ENCODE measurements at places on chromosomes 1 and 21.

DNA sequence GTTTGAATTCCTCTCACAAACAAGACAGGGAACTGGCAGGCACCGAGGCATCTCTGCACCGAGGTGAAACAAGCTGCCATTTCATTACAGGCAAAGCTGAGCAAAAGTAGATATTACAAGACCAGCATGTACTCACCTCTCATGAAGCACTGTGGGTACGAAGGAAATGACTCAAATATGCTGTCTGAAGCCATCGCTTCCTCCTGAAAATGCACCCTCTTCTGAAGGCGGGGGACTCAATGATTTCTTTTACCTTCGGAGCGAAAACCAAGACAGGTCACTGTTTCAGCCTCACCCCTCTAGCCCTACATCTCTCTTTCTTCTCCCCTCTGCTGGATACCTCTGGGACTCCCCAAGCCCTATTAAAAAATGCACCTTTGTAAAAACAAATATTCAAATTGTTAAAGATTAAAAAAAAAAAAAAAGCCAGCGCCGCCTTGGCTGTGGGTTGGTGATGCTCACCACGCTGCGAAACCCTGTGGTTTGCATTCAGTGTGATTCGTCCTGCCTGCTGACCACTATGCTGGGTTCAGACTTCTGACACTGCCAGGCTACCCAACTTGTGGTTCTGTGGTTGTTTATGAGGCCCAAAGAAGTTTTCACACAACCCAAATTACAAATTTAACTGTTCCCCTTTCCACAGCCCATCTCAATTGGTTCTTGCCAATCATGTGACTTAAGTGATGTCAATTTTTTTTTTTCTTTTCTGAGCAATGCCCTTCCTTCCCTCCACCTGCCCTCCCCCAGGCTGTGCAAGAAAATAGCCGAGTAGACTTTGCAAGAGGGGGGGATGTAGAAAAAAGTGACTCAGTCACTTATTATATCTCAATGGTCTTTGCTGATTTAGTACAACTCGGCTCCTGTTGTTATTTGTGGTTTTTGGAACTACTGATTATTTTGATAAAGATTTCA is at the start of gene RUNX1:
Gene RUNX1 (minus strand): TSS at position 597 of the 912 bp plus-strand sequence.
- DNase-seq = no peak

- no peak for DNase-seq
Observed at GRCh38 chr1:236451796-236452373, 57.8 kb downstream of the EDARADD start.

- no peak for DNase-seq
Observed at GRCh38 chr1:39173119-39173994, 31.1 kb upstream of the MACF1 start.

- DNase-seq = no peak
Observed at GRCh38 chr1:21233490-21233889, 56.8 kb downstream of the ECE1 start.

DNA sequence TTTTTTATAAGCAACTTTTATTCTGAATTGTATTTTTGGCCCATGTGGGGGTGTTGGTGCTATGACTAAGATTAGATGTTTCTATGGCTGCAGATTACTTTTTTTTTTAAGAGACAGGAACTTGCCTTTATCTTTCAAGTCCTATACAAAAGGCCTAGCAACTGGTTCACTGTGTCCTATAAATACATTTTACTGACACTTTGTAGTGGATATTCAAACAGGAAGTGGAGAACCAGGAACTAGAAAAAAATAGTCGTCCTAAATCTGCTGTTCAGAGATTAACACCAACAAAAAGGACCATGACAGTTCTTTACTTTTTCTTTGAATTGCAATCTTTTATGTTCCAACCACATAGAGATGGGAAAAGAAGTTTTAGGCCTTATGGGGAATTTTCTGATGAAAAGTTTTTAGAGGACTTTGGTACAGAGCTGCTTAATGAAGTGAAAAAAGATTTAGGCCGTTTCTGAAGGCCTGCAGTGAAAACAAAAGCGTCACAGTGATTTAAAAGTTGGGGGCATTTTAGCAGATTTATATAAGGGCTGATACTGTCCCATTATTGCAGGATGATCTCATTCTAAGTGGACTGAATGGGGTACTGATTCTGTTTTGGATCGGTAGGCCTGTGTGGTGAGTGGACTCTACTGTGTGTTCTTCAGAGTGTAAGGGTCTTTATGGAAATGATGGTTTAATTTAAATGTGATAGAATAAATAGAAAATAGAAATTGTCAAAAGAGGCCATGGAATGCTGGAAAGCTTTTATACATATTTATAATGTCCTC is 136.4 kb upstream of the DEPDC1 start:
- no peak for DNase-seq

DNA sequence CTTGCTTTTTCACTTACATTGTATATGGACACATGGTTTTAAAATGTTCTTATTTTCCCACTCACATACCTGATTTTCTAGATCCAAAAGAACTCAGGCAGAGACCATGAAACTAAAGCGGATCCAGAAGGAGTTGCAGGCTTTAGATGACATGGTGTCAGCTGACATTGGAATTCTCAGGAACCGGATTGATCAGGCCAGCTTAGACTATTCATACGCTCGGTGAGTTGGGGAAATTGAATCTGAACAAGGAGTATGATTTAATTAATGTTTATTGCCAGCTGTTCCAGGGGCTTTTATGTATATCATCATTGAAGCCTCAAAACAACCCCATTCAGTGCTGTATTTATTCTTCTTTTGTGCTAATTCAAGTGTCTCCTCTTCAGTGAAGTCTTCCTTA is 12.7 kb downstream of the GORAB start:
- no peak for DNase-seq

DNA sequence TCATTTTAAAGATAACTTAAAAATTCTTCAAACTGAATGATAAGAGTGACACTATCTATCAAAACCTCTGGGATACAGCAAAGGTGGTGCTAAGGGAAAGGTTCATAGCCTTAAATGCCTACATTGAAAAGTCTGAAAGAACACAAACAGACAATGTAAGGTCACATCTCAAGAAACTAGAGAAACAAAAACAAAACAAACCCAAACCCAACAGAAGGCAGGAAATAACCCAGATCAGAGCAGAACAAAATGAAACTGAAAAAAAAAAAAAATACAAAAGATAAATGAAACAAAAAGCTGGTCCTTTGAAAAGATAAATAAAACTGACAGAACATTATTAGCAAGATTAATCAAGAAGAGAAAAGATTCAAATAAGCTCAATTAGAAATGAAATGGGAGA is 6.8 kb downstream of the ODF2L start:
- no peak for DNase-seq

DNA sequence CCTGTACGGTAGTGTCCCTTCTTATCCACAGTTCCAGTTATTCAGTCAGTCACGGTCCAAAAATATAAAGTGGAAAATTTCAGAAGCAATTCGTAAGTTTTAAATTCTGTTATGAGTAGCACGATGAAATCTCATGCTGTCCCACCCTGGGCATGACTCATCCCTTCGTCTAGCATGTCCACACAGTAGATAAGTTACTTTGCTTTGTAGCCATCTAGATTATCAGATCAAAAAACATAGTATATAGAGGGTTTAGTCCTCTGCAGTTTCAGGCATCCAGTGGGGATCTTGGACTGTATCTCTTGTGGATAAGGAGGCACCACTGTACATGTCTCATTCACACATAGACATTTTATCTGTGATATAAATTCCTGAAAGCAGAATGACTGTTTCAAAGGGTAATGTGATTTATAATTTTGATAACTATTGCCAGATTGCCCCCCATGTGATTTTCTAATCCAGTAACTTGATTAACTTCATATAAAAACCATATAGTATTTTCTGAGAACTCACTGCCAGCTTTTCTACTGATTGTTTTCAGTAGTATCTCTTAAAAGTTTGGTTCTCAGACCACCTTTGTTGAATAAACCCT is 143.3 kb downstream of the DYRK1A start:
- no peak for DNase-seq

- no peak for DNase-seq
Observed at GRCh38 chr1:36212782-36213181, 11.5 kb upstream of the THRAP3 start.

- no peak for DNase-seq
Observed at GRCh38 chr21:45264912-45265515, 22.7 kb downstream of the POFUT2 start.

GRCh38 chr1:169701261-169702005 is 10.0 kb downstream of the SELL start:
- no peak for DNase-seq

- DNase-seq = no peak
Observed at GRCh38 chr1:182925661-182926060, 27.3 kb downstream of the SHCBP1L start.

DNA sequence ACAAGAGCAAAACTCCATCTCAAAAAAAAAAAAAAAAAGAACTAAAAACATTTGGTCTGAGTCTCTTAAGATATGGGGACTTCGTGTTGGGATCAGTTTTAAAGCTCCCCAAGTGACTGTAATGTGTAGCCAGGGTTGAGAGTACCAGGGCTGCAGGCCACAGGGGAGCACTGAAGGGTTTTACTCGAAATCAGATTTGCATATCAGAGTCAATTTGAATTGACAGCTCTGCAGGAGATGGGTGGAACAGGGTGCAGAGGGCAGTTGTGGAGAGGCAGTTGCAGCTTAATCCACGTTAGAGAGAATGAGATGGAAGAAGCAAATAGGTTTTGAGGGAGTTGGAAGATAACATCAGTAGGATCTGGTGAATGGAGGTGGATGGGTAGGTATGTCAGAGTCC is 20.6 kb upstream of the ELOA start:
- DNase-seq = no peak

- DNase-seq = no peak
Observed at GRCh38 chr1:30562559-30562958, 160.8 kb downstream of the MATN1 start.

GRCh38 chr1:112196008-112196588 is 199.9 kb upstream of the CTTNBP2NL start:
- no peak for DNase-seq

- no peak for DNase-seq
Observed at GRCh38 chr1:9894115-9894514, 16.0 kb downstream of the CTNNBIP1 start.

DNA sequence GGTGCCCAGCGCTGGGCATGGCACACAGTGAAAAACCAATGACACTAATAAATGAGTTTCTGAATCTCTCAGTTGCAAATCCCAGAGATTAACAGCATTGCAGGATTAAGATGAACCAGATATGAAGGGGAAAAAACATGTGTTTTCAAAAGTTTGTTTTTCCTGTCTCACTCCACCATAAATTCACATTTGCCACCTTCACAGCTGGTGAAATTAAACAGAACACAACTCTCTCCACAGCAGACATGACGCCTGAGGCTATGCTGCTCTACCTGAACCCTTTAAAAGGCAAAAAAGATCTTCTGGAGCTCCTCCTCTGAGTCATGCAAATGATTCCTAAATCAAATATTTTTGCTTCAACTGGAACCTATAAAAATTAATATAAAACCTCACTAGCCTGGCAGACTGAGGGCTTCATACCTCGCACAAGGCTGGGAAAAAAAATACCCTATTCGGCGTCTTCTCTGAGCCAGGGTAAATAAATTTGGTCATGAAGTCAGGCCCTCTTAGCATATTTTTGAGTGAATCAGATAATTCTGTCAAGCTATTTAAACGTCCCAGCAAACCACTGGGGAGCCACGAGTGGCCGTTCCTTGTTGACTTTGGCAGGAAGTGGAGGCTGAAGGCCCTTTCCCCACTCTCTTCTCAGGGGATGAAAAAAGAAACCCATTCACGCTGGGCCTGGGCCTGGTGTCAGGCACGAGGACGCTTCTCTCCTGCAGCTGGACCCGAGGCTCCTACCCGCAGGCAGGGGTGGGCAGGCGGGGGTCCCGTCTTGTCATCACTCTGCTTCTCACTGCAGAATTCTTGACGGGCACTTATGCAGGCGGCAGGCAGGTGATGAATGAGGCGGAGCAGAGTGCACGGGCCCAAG is 53.0 kb downstream of the DMRTB1 start:
- DNase-seq = no peak

DNA sequence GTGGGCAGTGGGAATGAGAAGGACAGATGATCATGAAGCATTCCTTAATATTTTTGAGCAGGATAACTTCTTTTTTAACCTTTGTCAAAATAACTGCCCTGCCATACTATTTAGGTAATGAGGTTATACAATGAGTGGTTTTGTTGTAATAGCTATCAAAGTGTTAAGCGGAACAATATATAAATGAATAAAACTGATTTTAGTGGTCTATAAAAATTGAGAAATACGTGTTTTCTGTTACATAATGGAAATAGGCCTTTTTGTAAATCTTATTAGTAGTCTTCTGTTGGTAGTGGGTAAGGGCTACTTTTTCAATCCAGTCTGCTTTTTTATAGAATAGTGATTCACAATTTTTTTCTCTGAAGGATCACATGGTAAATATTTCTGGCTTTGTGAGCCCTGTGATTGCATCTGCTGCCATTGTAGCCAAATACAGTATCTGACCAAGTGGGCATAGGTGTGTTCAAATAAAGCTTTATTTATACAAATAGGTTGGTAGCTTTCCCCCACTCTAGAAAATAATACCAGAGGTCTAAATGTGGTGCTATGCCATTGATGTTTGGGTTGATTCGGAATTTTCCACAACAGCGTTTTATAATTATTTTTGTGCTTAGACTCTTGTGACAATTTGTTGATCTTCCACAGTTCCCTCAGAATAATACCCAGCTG is 4.3 kb downstream of the NEK7 start:
- no peak for DNase-seq

DNA sequence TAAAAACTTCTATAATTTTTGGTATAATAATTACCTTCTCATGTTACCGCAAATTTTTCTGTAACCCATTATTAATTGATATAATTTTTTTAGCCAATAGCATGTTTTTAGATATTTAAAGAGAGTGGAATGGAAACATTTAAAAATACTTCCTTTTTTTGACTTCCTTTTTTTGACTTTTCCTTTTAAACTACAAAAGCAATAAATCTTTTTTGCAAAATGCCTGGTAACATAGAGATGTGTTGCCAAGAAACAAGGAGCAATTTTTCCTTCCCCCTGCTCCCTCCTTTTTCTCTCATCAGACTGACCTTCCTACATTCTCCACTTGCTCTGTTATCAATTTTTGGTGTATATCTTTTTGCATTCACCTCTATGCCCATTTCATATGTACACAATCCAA is 666.2 kb downstream of the ADGRL2 start:
- DNase-seq = no peak

GRCh38 chr21:14543983-14544382 is 2.1 kb downstream of the SAMSN1 start:
- no peak for DNase-seq

DNA sequence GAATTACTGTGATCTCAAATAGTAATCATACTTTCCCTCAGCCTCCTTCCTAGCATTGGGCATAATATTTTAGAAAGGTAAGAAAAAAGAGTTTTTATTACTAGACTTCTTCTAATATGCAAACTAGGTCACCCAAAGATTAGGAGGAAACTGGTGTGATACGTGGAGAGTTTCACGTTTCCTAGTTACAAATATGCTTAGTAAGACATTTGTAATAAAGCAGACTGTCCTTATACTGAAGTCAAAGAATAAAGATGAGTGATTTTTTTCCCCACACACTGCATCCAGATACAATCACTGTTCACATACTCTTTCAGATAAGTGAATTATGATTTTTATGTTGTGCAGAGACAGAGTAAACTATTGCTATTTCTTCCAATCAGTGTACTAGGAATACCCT is 17.9 kb downstream of the LHX8 start:
- no peak for DNase-seq

- no peak for DNase-seq
Observed at GRCh38 chr1:91014475-91014874, 7.4 kb downstream of the ZNF644 start.

Data from NCI-H1436 treated with DMSO at 0.1 percent for 48 hours (cell line).